ENCODE measurements at places on chromosomes 16 and 17.

GRCh38 chr16:80274576-80275191 is 266.1 kb upstream of the DYNLRB2 start:
- no peak for DNase-seq

- no peak for DNase-seq
Measured at GRCh38 chr17:17892731-17893130, 55.9 kb upstream of the SREBF1 start.

- no peak for DNase-seq
Measured at GRCh38 chr16:75229172-75230031, 10.6 kb downstream of the CTRB1 start.

GRCh38 chr17:73228748-73229236 is 32.9 kb downstream of the CPSF4L start:
- peak; percentile 23 for DNase-seq

GRCh38 chr17:81740395-81740961 is 28.4 kb downstream of the SLC25A10 start:
- no peak for DNase-seq

GRCh38 chr17:28878158-28878910 is 19.2 kb downstream of the FLOT2 start:
- DNase-seq = no peak

- no peak for DNase-seq
Measured at GRCh38 chr16:85395207-85395912, 217.8 kb upstream of the GSE1 start.

- DNase-seq = peak; percentile 49
Measured at GRCh38 chr16:89505204-89506112, 2.7 kb upstream of the SPG7 start.

DNA sequence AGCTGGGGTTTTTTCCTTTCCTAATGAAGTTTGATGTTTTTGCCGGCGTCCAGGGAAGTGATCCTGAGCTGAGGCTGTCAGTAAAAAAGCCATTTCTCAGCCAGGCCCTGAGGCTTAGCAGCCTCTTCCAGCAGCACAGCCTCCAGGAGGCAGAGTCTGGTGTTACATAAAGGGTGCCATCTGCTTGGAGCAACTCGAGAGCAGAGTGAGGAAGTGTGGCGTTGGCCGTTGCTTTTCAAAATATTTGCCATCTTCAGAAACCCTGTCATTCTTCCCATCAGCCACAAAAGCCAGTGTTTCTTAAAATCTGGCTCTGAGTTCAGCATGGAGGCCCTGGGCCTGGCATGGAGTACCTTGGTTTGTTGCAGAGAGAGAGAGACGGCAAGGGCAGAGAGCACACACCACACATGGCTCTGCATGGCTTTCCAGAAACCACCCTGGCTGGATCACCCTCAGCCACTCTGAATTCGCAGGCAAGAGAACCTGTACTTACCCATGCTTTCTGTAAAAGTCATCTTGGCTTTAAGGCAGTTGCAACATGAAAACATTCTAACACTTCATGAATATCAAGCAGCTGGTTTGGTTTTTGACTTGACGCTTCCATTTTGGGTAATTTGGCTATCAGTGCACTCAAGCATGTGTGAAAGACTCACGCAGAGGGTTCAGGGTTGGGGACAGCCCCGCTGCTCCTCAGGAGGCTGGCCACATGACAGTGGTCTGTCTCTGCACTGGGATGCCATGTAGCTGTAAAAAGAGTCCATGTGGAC is 21.0 kb downstream of the PMM2 start:
- DNase-seq = no peak

DNA sequence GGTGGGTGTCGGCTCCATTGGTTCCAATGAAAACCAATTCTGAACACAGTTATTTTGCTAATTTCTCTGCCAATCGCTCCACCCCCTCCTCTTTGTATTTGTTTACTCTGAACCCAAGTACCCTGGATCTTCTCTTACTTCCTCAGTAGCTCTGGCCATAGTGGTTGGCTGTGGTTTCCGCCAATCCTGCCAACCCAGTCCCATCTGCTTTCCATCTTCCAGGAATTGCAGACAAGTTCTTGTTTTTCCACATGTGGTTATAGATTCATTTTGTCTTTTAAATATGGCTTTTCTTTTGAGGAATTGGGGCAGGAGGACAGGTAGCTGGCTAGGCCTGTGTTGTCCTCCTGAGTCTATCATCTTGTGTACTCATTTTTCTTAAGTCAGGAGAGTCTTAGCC is 92.0 kb downstream of the CYLD start:
- no peak for DNase-seq

GRCh38 chr16:81558444-81559175 is 114.0 kb downstream of the CMIP start:
- no peak for DNase-seq

- DNase-seq = no peak
Measured at GRCh38 chr17:55275894-55276804, 11.4 kb downstream of the HLF start.

All from midbrain (tissue), 1 donor.